ENCODE measurements at places on chromosomes 7 and 10.

GRCh38 chr7:93145354-93145753 lies 2.8 kb downstream of the SAMD9L start:
- no peak for DNase-seq

DNA sequence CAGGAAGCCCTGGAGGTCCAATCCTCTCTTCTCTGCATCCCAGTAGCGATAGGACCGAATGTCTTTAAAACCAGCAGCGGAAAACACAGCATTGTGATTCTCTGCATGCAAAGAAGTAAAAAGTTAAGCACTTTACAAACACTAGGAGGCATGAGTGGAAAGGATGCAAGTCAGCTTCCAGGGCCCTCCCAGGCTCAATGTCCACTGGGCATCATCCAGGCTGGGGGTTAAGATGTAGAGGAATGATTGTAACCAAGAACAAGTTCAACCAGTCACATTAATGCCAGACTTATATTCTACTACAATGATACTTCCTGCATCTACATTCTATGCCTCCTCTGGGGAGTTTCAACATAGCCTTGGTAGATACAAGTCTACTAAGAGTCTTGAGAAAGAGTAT lies 24.3 kb downstream of the GOT1 start:
- no peak for DNase-seq

- no peak for DNase-seq
Observed at GRCh38 chr7:136528329-136528728, 340.1 kb upstream of the CHRM2 start.

DNA sequence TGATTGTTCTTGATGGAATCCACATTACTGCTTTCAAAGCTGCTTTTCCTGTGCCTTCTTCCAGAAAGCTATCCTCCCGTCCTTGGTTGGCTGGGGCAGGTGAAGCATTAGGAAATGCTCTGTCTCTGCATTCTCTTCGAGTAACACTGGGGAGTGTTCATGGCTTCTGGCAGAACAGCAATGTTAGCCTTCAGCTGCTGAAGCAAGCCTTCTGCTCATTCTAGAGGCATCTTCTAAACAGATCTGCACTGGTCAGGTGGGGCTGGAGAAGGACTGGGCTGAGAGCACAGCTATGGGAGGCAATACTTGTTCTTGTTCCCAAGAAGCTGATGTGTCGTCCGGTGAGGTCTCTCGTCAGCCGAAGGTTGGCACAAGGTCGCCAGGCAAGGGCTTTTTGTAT lies 80.6 kb downstream of the MGMT start:
- DNase-seq, result no peak

- DNase-seq, result no peak
Observed at GRCh38 chr10:1654811-1655356, 82.4 kb downstream of the ADARB2 start.

DNA sequence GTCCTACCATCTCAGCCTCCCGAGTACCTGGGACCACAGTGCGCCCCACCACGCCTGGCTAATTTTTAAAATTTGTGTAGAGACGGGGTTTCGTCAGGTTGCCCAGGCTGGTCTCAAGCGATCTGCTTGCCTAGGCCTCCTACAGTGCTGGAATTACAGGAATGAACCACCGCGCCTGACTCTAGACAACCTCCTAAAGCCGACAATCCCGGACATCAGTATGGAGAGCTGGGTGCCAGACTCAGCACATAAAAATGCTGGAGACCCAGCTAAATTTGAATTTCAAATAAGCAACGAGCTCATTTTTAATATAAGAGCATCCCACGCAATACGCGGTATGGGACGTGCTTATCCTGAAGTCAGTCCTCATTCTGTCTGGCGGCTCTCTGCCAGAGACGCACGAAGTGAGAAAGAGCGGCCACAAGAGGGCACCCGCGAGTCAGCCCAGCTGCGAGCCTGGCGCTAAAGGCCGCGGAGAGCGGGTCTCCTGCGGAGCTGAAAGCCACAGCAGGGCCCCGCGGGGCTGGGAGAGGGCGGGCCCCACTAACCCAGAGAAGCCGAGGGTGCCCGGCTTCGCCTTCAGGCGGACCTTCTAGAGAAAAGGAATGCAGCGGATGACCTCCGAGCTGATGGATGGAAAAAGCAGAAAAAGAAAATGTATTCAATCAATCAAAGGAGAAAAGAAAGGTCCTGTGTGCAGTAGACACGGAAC lies 7.0 kb downstream of the CALY start:
- DNase-seq, result peak; percentile 95

GRCh38 chr7:23211589-23211988 lies 29.7 kb downstream of the NUP42 start:
- no peak for DNase-seq

DNA sequence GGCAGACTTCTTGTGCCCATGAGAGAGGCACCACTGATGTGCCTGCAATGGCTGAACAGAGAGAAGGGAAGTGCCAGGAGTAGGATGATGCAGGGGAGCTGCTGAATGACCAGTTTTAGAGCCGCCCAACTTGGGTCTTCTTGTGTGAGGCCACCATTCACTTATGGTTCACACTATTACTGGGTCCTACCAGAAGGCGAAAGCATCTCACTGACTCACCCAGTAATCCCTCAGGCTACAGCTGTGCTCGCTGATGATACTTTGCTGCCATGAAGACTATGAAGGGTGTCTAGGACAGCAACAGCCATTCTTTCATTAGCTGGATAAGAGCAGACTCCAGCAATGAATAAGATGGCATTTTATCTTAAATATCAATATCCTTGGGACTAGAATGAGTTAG lies 47.6 kb downstream of the PLXNA4 start:
- no peak for DNase-seq

DNA sequence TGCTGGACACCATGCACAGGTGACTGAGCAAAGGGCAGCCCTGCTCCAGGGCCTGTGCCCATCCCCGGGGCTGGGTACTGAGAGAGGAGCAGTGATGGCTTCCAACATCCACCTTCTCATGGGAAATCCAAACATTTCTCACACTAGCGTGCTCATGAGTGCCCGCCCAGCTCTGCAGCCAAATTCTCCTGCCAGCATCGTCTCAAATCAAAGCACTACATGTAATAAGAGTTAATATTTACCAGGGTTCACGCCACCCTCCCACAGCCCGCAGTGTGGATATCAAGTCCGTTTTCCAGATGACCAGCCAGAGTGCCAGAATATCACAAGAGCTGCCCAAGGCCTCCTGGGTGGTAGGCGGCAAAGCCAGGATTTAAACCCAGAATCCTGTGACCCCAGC lies 12.1 kb downstream of the IL15RA start:
- DNase-seq, result no peak

DNA sequence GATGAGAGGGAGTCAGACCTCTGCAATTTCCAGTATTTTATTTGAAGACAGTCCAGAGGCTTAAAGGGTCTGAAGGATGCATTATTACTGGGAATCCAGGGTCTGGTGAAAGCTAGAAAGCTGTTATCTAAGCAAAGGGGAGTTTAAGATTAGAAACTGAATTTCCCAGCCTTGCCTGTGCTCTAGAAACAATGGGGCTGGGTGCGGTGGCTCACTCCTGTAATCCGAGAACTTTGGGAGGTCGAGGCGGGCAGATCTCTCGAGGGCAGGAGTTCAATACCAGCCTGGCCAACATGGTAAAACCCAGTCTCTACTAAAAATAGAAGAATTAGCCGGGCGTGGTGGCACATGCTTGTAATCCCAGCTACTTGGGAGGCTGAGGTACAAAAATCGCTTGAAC lies 71.5 kb upstream of the ANLN start:
- no peak for DNase-seq

DNA sequence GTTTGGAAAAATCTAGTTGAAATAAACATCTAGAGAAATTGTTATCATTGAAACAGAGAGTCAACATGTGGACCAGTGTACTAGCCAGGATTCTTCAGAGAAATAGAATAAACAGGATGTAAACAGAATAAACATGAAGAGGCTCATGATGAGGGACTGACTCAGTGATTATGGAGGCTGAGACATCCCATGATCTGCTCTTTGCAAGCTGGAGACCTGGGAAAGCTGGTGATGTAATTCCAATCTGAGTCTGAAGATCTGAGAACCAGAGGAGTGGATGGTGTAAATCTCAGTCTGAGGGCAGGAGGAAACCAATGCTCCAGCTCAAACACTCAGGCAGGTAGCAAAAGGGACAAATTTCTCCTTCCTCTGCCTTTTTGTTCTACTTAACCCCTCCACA lies 62.9 kb upstream of the FAM180A start:
- DNase-seq, result no peak

DNA sequence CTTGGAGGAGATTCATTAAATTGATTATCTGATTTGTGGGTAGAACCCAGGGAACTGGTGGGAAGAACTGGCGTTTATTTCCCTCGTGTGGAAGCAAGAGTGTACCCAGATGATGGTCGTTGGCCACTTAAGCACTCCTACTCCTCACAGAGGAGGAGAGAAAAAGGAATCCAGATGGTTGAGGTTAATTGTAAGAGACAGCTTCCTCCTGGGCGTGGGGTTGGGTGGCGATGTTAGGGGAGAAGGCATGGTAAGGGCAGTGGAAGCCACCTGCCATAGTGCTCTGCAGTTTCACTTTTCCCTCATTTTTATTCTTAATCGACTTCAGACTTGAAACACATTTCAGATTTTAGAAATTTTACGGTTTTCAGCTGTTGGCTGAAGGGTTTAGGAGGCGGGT lies 104.1 kb downstream of the DOCK1 start:
- no peak for DNase-seq

DNA sequence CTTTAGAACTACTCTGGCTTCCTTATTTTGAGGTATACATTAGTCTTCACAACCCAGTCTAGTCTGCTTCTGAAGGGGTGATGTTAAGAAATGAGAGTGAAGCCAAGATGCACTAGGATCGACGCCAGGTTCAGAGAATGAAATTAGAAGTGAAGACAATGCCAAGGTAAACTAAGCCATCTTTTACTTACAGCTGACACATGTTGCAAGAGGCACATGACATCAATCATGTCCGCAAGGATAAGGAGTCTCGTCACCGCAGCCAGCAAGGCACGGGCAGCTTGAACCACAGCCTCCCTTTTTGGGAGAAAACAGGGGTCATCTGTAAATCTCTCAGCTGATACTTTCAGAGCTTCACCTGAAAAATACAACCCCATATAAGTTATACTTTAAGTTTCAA lies 156.7 kb downstream of the CTNNA3 start:
- no peak for DNase-seq

- DNase-seq, result no peak
Observed at GRCh38 chr10:58360412-58361004, 24.7 kb upstream of the TFAM start.
